ENCODE measurements at places on chromosomes 1 and 21.

DNA sequence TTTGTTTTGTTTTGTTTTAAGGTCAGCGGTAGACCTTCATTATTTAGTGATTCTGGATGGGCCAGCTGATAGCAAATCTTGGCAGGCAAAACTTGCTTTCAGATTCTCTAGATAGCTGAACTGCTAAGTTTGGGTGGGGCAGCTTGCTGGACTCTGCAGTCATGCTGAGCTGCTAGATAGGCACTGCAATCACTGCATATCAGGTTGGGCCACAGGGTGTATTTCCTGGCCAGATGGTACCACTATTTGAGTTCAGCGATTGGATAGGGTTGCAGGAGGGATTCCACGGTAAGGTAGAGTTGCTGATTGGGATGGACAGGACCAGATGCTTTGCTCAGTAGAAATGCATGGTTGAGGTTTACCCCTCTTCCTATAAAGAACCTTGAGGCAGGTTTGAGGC, 579.3 kb upstream of the ADGRL4 start:
- peak; percentile 25 for DNase-seq

GRCh38 chr1:187157115-187157514, 328.4 kb downstream of the PLA2G4A start:
- no peak for DNase-seq

DNA sequence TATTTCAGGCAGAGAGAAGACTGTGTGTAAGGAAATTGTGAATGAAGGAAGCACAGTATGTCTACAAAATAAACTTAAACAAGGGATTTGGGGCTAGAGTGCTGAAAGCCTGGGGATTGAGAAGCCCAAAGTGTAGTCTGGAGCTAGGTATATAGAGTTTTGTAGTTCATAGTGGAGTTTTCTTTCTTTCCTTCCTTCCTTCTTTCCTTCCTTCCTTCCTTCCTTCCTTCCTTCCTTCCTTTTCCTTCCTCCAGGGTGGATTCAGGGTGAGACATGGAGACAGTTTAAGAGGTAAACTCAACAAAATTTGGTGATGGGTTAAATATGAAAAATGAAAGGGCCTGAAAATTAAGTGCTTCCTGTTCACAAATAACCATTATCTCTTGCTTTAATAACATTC, 757.8 kb upstream of the CXADR start:
- DNase-seq: no peak

DNA sequence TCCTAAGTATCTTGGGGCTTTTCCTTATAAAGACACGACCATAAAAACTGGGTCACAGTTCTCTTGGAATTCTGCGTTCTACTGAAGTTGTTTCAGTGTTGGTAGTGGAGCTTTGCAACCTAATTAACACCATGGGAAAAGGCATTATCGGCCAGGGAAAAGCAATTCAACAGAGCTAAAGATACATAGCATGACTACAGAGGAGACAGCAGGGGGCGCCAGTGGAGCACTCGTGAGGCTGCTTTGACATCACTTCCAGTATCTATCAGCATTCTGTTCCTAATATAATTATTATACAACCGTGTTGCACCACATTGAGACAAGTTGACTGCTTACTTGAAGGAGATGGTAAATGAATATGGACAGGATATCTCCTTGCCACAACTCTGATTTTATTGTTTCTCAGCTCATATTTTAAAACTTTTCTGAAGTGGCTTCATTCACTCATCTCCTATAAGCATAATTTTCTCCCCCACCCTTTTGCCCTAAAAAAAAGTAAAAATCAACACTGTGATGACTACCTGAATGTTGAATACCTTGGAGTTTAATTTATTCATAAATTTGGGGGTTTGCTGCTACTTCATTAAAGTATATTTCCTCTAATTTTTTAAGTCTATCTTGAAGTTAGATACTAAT, 39.4 kb downstream of the ZP4 start:
- peak; percentile 46 for DNase-seq

Data from femur (tissue), 1 donor.